HFFc6 (cell line): ENCODE measurements at places on chromosomes 2 and 18. TPM values are rescaled to one million over a fixed set of nuclear protein-coding genes. Genes with fewer than 3 reads are reported as not detected.
A peak's percentile ranks its signal among the peaks of the same experiment; 100 is the strongest.

- no peak for DNase-seq
- no peak overlapping the region for H3K27ac ChIP-seq
- H3K36me3 ChIP-seq: peaks cover 4% of the 10 kb centered on the region
- H3K4me1 ChIP-seq: peaks cover 11% of the 10 kb centered on the region
- H3K4me3 ChIP-seq: no peak overlapping the region
Observed at GRCh38 chr2:45498661-45499550, 112.2 kb downstream of the SRBD1 start.

DNA sequence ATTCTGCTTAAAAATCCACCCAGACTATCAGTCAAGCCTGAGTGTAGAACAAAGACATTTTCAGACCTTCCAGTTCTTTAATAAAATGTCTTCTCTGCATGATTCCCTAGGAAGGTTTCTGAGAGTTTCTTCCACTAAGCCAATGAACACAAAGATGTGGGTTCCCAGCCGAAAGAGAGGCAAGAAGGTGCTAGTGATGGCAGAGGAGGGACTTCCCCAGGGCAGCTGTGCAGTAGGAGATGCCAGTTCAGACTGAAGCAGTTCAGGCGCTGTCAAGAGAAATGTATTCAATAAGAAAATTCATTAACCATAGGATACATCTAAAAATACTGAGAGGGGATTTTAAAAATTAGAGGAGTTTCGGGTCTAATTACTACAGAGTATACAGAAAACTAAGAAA is 83.3 kb downstream of the RND3 start:
- H3K4me3 ChIP-seq: peak overlapping the region; percentile 88; the same call in 1 of the 2 replicates
- no peaks in the 10 kb centered on the region for H3K36me3 ChIP-seq

- no peak overlapping the region for H3K27ac ChIP-seq
- H3K4me3 ChIP-seq: no peak overlapping the region
- DNase-seq: no peak
- no peaks in the 10 kb centered on the region for H3K36me3 ChIP-seq
- H3K4me1 ChIP-seq: no peaks in the 10 kb centered on the region
Observed at GRCh38 chr2:156005999-156006712, 326.4 kb downstream of the NR4A2 start.

- H3K27ac ChIP-seq: no peak overlapping the region
- no peak overlapping the region for H3K4me3 ChIP-seq
- DNase-seq: no peak
- no peaks in the 10 kb centered on the region for H3K4me1 ChIP-seq
- H3K36me3 ChIP-seq: peaks cover 53% of the 10 kb centered on the region
Observed at GRCh38 chr2:131127076-131127475, 21.9 kb downstream of the PLEKHB2 start.

- peak; percentile 84 for DNase-seq
- peak overlapping the region; percentile 23 for H3K4me3 ChIP-seq
- H3K36me3 ChIP-seq: peaks cover 22% of the 10 kb centered on the region
- H3K4me1 ChIP-seq: peaks cover 83% of the 10 kb centered on the region
Observed at GRCh38 chr2:215528555-215528954, 92.7 kb upstream of the FN1 start.

GRCh38 chr2:227125506-227125905 is 38.5 kb downstream of the COL4A4 start:
- no peak overlapping the region for H3K27ac ChIP-seq
- no peaks in the 10 kb centered on the region for H3K36me3 ChIP-seq
- no peak overlapping the region for H3K4me3 ChIP-seq
- peaks cover 14% of the 10 kb centered on the region for H3K27me3 ChIP-seq
- no peak for DNase-seq

GRCh38 chr2:119879502-119879901 is 119.8 kb downstream of the PTPN4 start:
- DNase-seq: no peak
- no peak overlapping the region for H3K4me3 ChIP-seq
- no peaks in the 10 kb centered on the region for H3K4me1 ChIP-seq
- no peak overlapping the region for H3K27ac ChIP-seq
- H3K36me3 ChIP-seq: no peaks in the 10 kb centered on the region
- no peaks in the 10 kb centered on the region for H3K27me3 ChIP-seq

GRCh38 chr2:241612156-241613016 is 24.6 kb downstream of the THAP4 start:
- no peak for DNase-seq
- no peaks in the 10 kb centered on the region; the same call in 1 of the 2 replicates for H3K36me3 ChIP-seq
- H3K27me3 ChIP-seq: peaks cover 2% of the 10 kb centered on the region; the same call in 1 of the 2 replicates

DNA sequence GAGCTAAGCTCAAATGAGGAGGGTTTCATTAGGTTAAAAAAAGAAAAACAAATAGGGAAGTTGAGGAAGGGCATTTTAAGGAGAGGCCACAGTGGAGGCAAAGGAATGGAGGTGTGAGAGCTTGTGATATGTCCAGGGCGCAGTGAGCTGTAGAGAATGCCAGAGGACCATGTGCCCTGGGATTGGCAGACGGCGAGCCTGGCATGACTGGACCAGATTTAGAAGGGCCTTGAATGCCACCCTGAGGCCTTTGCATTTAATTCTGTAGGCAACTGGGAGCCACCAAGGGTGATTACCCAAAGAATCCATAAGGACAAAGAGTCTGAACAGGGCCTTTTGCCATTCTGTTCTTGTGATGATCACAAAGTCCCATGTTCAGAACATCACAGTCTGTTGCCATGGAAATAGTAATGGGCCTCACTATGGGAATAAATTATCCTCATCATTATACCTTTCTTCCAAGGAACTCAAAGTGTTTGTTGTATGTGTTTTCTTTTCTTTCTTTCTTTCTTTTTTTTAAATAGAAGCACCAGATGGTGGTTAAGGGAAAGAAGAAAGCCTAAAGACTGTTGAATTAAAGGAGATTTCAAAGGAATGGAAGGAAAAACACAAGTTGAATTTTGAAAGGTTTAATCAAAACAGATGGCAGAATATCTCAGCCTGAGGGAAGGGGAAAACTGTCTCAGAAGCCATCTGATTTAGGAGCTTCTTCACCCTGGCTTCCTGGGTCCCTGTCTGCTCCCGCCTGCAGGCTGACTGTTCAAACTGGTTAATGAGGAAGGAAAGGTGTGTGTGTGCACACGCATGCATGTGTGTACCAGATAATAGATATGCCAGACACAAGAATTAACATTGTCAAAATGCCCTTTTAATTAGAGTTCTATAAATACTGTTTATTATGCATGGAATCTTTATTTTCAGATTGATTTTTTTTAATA is 31.6 kb upstream of the NCOA1 start:
- no peak overlapping the region for H3K4me3 ChIP-seq
- H3K36me3 ChIP-seq: no peaks in the 10 kb centered on the region
- peaks cover 16% of the 10 kb centered on the region for H3K4me1 ChIP-seq
- H3K27ac ChIP-seq: no peak overlapping the region

GRCh38 chr18:74200780-74201179 is 52.5 kb downstream of the TIMM21 start:
- no peaks in the 10 kb centered on the region for H3K4me1 ChIP-seq
- H3K36me3 ChIP-seq: no peaks in the 10 kb centered on the region
- H3K27ac ChIP-seq: no peak overlapping the region

DNA sequence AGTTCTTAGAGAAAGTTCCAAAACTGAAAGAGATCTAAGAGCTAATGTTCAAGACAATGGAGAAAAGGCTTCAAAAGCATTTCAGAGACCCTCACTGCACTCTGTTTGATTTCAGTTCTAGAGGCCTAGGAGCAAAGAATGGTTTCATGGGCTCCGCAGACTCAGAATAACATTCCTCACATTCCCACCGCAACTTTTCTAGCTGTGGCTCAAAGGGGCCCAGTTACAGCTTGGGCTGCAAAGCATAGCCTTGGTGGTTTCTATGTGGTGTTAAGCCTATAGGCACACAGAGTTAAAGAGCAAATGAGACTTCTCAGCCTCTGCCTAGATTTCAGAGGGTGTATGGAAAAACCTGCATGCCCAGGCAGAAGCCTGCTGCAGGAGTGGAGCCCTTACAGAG is 73.0 kb downstream of the FSIP2 start:
- no peak overlapping the region for H3K27ac ChIP-seq
- no peaks in the 10 kb centered on the region for H3K36me3 ChIP-seq
- DNase-seq: no peak

GRCh38 chr2:230874876-230875275 is 10.1 kb downstream of the ITM2C start:
- no peak overlapping the region for H3K27ac ChIP-seq
- H3K36me3 ChIP-seq: no peaks in the 10 kb centered on the region
- H3K4me3 ChIP-seq: no peak overlapping the region
- H3K4me1 ChIP-seq: no peaks in the 10 kb centered on the region
- DNase-seq: no peak

DNA sequence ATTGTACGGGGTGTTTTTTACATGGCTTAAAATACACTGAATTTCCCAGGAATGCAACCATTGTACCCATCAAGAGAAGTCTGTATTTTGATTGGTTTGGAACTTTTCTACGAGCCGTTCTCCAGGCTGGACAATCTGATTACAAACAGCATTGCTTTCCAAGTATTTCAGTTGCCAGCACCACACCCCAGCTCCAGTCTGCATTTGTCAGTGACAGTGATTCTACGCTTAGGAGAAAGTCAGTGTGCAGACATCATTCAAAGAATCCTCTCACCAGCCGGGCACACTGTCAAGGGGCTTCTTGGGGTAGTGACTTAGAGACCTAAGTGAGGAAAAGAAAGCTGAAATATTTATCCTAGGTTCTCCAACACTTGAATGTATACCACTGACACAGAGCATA is 194.1 kb downstream of the ANAPC1 start:
- no peak overlapping the region for H3K27ac ChIP-seq
- peaks cover 4% of the 10 kb centered on the region; the same call in 1 of the 2 replicates for H3K27me3 ChIP-seq
- H3K4me1 ChIP-seq: peaks cover 12% of the 10 kb centered on the region
- no peak overlapping the region for H3K4me3 ChIP-seq
- no peaks in the 10 kb centered on the region; the same call in 1 of the 2 replicates for H3K36me3 ChIP-seq

DNA sequence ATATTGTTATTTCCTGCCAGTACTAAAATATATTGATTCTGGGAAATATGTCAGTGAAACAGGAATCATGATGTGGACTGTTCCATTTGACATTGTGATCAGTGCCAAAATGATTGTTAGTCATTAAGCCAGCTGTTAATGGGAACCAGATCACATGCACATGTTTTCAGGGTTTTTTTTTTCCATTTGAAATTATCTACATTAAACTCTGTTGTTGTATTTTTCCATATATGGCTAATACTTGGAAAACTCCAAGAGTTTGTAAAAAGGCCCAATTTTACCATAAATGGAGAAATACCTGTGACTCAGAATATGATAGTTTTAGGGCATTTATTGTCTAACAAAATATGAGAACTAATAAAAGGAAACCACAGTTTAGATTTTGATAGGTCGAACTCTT is 13.4 kb downstream of the ITGAV start:
- no peaks in the 10 kb centered on the region for H3K27me3 ChIP-seq
- peaks cover 11% of the 10 kb centered on the region for H3K36me3 ChIP-seq
- no peak overlapping the region for H3K4me3 ChIP-seq

GRCh38 chr2:16773080-16773713 is 107.6 kb upstream of the CYRIA start:
- no peaks in the 10 kb centered on the region for H3K27me3 ChIP-seq
- no peak for DNase-seq
- H3K36me3 ChIP-seq: no peaks in the 10 kb centered on the region
- H3K4me3 ChIP-seq: no peak overlapping the region

GRCh38 chr2:230737791-230738226 is 25.2 kb downstream of the CAB39 start:
- H3K4me3 ChIP-seq: no peak overlapping the region
- H3K27ac ChIP-seq: peak overlapping the region; percentile 46; the same call in 1 of the 2 replicates

- no peak overlapping the region for H3K27ac ChIP-seq
- H3K4me1 ChIP-seq: no peaks in the 10 kb centered on the region
- H3K4me3 ChIP-seq: no peak overlapping the region
Observed at GRCh38 chr2:2015646-2016045, 271.3 kb upstream of the PXDN start.

- H3K4me3 ChIP-seq: no peak overlapping the region
- H3K4me1 ChIP-seq: no peaks in the 10 kb centered on the region
- no peak for DNase-seq
- H3K27me3 ChIP-seq: 0 out of 2 replicates have a peak, but pooled peaks cover 1% of the 10 kb centered on the region
- no peak overlapping the region for H3K27ac ChIP-seq
Observed at GRCh38 chr2:107419191-107419590, 407.5 kb upstream of the RGPD4 start.

GRCh38 chr18:72410399-72410798 is 133.7 kb downstream of the CBLN2 start:
- no peaks in the 10 kb centered on the region for H3K36me3 ChIP-seq
- no peak for DNase-seq
- H3K4me1 ChIP-seq: no peaks in the 10 kb centered on the region

- no peaks in the 10 kb centered on the region for H3K36me3 ChIP-seq
- H3K27ac ChIP-seq: no peak overlapping the region
- H3K4me1 ChIP-seq: no peaks in the 10 kb centered on the region
- H3K4me3 ChIP-seq: no peak overlapping the region
Observed at GRCh38 chr2:52956118-52956517, 811.5 kb upstream of the CHAC2 start.

DNA sequence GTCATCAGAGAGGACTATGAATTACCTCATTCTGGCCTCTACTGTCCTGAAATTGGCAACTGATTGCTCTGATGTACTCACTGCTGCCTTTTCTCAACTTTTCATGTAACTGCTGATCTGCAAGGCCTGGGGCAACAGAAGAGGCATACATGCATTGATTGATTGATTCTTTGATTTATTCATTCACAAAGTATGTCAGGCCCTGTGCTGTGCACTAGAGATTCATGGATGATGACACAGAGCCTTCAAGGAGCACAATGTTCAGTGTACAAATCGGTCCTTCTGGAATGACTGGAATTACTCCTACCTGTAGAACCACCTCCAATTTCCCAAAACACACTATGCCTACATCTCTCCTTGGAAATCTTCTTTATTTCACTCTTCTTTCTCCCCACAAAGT is 111.3 kb downstream of the LRATD1 start:
- no peaks in the 10 kb centered on the region for H3K36me3 ChIP-seq
- H3K27me3 ChIP-seq: peaks cover 3% of the 10 kb centered on the region
- no peak for DNase-seq
- H3K27ac ChIP-seq: no peak overlapping the region
- no peaks in the 10 kb centered on the region for H3K4me1 ChIP-seq

DNA sequence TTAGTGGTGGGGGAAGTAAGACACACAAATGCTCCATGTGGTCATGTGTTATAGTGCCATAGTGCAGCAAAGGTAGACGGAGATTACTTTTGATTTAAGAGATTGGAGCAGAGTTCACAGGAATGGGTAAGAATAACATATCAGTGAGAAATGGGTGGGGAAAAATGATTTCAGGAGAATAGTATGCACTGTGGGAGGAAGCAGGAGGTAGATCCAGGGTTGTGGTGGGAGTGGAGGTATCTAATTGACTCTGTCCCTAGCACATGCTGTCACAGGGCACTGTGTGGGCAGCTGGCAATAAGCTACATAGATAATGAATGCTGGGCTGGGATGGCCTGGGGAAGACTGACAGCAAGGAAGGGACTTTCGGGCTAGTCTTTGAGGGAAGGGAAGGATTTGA is 65.3 kb downstream of the STAT1 start:
- H3K27me3 ChIP-seq: peaks cover 15% of the 10 kb centered on the region
- no peak overlapping the region for H3K4me3 ChIP-seq
- H3K27ac ChIP-seq: no peak overlapping the region
- DNase-seq: peak; percentile 52
- no peaks in the 10 kb centered on the region for H3K36me3 ChIP-seq

CNGA3 gene
- 0.16 to 1.2 TPM (median 0.59 TPM) in 3 replicates for total RNA-seq

RESP18 gene
- not detected in 3 replicates for total RNA-seq

GRHL1 gene
- total RNA-seq: 0.44 to 1.1 TPM (median 0.55 TPM) in 3 replicates

NOL4 gene
- not detected in 2 replicates for total RNA-seq

UGT1A10 gene
- not detected in 3 replicates for total RNA-seq

KATNAL2 gene
- 0.92 to 0.94 TPM (median 0.93 TPM) in 3 replicates for total RNA-seq

CEBPZOS gene
- total RNA-seq: 55.2 to 63.7 TPM (median 61.2 TPM) in 3 replicates

CD207 gene
- total RNA-seq: not detected in 2 replicates

ATOH8 gene
- 31.9 to 49.1 TPM (median 39.8 TPM) in 3 replicates for total RNA-seq

SEC11C gene
- 39.5 to 50.0 TPM (median 48.0 TPM) in 3 replicates for total RNA-seq
